ENCODE measurements at places on chromosomes 4 and X. TPM values are rescaled to one million over a fixed set of nuclear protein-coding genes. Genes with fewer than 3 reads are reported as not detected.

DNA sequence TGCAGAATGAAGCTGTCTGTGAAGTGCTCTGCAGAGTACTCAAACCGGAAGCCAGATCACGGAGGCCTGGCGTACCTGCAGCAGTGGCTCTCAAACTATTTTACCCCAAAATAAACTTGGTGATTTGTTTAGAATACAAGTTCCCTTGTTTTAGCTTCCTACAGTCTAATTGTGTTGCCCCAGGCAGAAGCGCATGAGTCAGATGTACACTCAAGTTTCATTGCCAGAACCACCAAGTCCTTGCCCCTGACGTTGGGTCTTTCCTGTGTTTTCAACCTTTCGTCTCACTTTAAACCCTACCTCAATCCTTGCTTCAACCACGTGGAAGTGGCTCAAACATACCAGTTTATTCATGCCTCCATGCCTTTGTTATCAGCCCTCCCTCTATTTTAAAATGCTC lies 66.2 kb upstream of the SLC7A11 start:
- H3K4me1 ChIP-seq = peaks cover 17% of the 10 kb centered on the region
- no peak for DNase-seq
- H3K36me3 ChIP-seq = no peaks in the 10 kb centered on the region
- no peak overlapping the region for H3K4me3 ChIP-seq

- no peak for DNase-seq
- H3K36me3 ChIP-seq = no peaks in the 10 kb centered on the region
- no peak overlapping the region for H3K27ac ChIP-seq
- no peaks in the 10 kb centered on the region for H3K27me3 ChIP-seq
These were observed 99.3 kb downstream of the ANXA5 start for GRCh38 chr4:121597346-121597934.

DNA sequence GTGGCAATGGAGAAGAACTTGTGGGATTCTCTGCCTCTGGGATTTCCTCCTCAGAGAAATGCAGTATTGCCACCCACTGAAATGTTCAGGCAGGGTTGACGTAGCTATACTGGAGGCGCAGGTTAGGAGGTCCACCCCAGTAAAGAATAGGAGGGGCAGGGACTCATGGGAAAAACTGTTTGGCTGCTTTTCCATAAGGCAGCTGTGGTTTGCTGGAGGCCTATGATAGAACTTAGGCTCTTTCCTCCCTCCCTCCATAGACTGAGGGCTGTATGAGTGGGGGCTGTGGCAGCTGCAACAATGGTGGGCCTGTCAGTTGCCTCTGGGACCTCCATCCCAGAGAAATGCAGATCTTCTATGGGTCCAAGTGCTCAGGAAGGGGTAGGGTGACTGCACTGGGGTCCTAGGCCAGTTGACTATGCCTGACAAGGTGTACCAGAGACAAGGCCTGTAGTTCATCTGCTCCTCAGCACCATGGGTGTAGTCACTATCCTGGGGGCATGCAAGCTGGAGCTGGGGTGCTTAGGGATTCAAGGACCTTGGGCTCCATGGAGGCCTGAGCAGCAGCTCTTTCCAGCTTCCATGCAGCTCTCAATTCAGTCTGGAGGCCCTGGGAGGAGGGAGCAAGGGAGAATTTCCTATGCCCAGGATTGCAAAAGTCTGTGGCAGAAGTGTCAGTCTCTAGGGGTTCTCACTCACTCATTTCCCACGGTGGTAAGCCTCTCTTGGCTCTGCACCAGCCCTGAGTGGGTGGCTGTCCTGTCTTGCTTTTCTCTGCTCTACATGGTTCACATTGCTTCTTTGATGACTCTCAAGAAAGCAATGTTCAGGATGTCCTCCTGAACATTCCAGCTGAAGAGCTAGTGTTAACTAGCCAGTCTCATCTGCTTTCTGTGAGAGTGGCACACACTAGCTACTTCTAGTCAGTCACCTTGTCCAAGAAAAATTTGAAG lies 353.0 kb downstream of the IDS start:
- H3K4me3 ChIP-seq = no peak overlapping the region
- H3K27ac ChIP-seq = no peak overlapping the region
- no peaks in the 10 kb centered on the region for H3K36me3 ChIP-seq
- no peak for DNase-seq
- no peaks in the 10 kb centered on the region for H3K4me1 ChIP-seq
- H3K27me3 ChIP-seq = no peaks in the 10 kb centered on the region

DNA sequence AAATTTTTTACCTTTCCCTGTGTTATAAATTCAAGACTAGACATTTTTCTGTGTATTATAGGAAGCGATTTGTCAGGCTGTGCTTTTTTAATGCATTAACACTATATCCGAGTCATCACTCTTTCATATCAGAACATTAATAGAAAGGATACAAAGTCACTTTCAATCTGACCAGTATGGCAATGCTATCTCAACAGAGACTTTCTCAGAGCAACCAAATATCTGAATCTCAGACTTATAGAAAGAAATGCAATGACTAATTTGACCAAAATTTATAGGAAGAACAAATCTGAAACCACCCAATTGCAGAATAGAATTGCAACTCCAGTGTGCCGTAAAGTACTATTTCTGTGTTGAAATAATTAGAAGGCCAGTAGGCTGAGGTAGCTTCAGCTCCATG lies 473 bp upstream of the TKTL2 start:
- H3K36me3 ChIP-seq = no peaks in the 10 kb centered on the region
- no peak overlapping the region for H3K4me3 ChIP-seq
- H3K27ac ChIP-seq = no peak overlapping the region
- H3K4me1 ChIP-seq = no peaks in the 10 kb centered on the region
- DNase-seq = no peak

Gene UGT2B7
- not detected for total RNA-seq

- H3K4me1 ChIP-seq = peaks cover 5% of the 10 kb centered on the region
- no peak for DNase-seq
- H3K27ac ChIP-seq = no peak overlapping the region
- H3K27me3 ChIP-seq = no peaks in the 10 kb centered on the region
These were observed 102.4 kb downstream of the GPR143 start for GRCh38 chrX:9663216-9663615.

Gene C4orf17
- total RNA-seq = not detected

DNA sequence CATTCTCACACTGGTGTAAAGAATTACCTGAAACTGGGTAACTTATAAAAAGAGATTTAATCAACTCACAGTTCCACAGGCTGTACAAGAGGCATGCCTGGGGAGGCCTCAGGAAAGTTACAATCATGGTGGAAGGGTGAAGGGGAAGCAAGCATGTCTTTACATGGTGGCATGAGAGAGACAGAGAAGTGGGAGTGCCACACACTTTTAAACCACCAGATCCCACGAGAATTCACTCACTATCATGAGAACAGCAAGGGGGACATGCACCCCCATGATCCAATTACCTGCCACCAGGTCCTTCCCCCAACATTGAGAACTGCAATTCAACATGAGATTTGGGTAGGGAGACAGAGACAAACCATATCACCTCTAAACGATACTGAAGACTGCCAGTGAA lies 23.0 kb downstream of the EPGN start:
- no peak overlapping the region for H3K4me3 ChIP-seq
- no peak for DNase-seq
- H3K36me3 ChIP-seq = no peaks in the 10 kb centered on the region
- peaks cover 17% of the 10 kb centered on the region for H3K4me1 ChIP-seq
- H3K27ac ChIP-seq = no peak overlapping the region

- H3K36me3 ChIP-seq = no peaks in the 10 kb centered on the region
- H3K4me1 ChIP-seq = peaks cover 12% of the 10 kb centered on the region
- no peak overlapping the region for H3K4me3 ChIP-seq
These were observed 1420.5 kb downstream of the PCDH7 start for GRCh38 chr4:32140636-32141035.

- H3K36me3 ChIP-seq = peaks cover 5% of the 10 kb centered on the region
- H3K4me3 ChIP-seq = no peak overlapping the region
- H3K4me1 ChIP-seq = no peaks in the 10 kb centered on the region
These were observed 1411.2 kb downstream of the RAPGEF2 start for GRCh38 chr4:160514126-160514525.

GRCh38 chrX:53133400-53133799 lies 39.5 kb downstream of the KANTR start:
- no peak overlapping the region for H3K4me3 ChIP-seq
- H3K27me3 ChIP-seq = no peaks in the 10 kb centered on the region
- no peak for DNase-seq
- no peaks in the 10 kb centered on the region for H3K36me3 ChIP-seq
- no peak overlapping the region for H3K27ac ChIP-seq

GRCh38 chr4:3262208-3263052 lies 13.5 kb downstream of the MSANTD1 start:
- H3K27me3 ChIP-seq = no peaks in the 10 kb centered on the region
- DNase-seq = peak; percentile 8
- no peaks in the 10 kb centered on the region for H3K4me1 ChIP-seq
- H3K4me3 ChIP-seq = no peak overlapping the region
- no peak overlapping the region for H3K27ac ChIP-seq
- H3K36me3 ChIP-seq = no peaks in the 10 kb centered on the region

DNA sequence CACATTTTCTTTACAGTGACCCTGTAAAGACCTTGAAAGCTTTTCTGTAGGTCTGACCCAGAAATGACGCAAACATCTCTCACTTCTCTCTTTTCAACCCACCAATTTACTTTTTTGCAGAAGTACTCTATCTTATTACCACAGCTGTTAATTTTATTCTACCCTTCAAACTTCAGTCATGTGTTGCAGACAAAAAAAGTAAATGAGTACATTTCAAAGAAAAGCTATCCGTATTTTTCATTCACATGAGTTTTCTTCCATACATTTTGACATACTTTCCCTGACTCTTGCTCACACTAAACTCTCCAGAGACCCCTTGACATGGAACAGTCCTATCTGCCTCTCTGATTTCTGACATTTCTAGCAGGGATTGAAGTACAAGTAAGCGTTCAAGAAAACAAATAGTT lies 51.7 kb downstream of the SLC7A11 start:
- H3K4me1 ChIP-seq = peaks cover 20% of the 10 kb centered on the region
- H3K36me3 ChIP-seq = no peaks in the 10 kb centered on the region
- H3K27ac ChIP-seq = no peak overlapping the region
- H3K4me3 ChIP-seq = no peak overlapping the region
- DNase-seq = no peak

GRCh38 chrX:13499736-13500135 lies 69.7 kb upstream of the EGFL6 start:
- no peak for DNase-seq
- H3K4me3 ChIP-seq = no peak overlapping the region
- H3K4me1 ChIP-seq = no peaks in the 10 kb centered on the region

- H3K4me1 ChIP-seq = peaks cover 29% of the 10 kb centered on the region
- peak overlapping the region; percentile 59 for H3K4me3 ChIP-seq
- peaks cover 10% of the 10 kb centered on the region for H3K27me3 ChIP-seq
These were observed 84.4 kb downstream of the EFNB1 start for GRCh38 chrX:68913249-68913547.

Gene ZNF157
- total RNA-seq = 1.7 TPM

Gene XAGE2
- total RNA-seq = not detected

Gene USP17L11
- not detected for total RNA-seq

GRCh38 chrX:49309401-49309981 lies 6.0 kb downstream of the GAGE10 start:
- peak overlapping the region; percentile 78 for H3K27ac ChIP-seq
- peaks cover 45% of the 10 kb centered on the region for H3K4me1 ChIP-seq
- no peaks in the 10 kb centered on the region for H3K27me3 ChIP-seq
- no peak for DNase-seq

GRCh38 chrX:25154168-25154567 lies 138.4 kb upstream of the ARX start:
- H3K4me3 ChIP-seq = no peak overlapping the region
- no peaks in the 10 kb centered on the region for H3K36me3 ChIP-seq
- no peak overlapping the region for H3K27ac ChIP-seq

GRCh38 chr4:184346682-184347081 lies 127.7 kb downstream of the IRF2 start:
- no peak for DNase-seq
- H3K4me3 ChIP-seq = no peak overlapping the region
- H3K27me3 ChIP-seq = peaks cover 3% of the 10 kb centered on the region
- H3K27ac ChIP-seq = peak overlapping the region; percentile 99
- peaks cover 46% of the 10 kb centered on the region for H3K4me1 ChIP-seq

Gene FRMD7
- total RNA-seq = not detected

Gene NLGN4X
- 66.9 TPM for total RNA-seq

Gene NHS
- total RNA-seq = 4.5 TPM

DNA sequence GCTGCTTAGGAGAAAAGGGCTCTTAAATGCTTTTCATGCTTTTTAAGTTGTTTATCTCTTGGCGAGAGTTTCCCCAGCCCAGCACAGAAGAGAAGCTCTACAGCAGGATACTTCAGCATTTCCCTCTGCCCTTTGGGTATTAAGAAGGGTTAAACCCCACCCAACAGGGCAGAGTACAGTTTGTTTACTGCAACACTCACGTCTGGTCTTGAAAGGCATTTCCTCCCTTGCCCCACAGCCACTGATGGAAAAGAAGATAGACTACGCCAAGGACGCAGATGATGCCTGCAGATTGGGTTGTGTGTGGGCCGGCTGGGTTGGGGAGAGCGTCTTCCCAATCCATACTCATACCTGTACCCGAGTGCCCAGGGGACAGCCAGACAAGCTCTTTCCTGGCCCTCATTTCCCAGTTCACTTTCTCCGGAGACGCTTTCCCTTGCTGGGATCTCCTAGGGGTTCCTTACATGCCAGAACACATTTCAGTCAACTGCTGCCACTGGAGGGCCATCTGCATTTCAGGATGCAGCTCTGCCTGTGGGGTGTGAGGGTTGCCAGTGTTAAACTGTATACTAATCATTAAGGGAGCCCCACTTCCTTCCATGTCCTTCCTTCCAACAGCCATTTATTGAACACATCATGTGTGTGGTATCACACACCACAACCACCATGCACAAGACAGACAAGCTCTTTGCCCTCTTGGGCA lies 96.5 kb upstream of the DHX15 start:
- peaks cover 5% of the 10 kb centered on the region for H3K27me3 ChIP-seq
- H3K36me3 ChIP-seq = peaks cover 13% of the 10 kb centered on the region
- H3K27ac ChIP-seq = no peak overlapping the region
- no peak overlapping the region for H3K4me3 ChIP-seq

Gene FAM47A
- total RNA-seq = not detected

DNA sequence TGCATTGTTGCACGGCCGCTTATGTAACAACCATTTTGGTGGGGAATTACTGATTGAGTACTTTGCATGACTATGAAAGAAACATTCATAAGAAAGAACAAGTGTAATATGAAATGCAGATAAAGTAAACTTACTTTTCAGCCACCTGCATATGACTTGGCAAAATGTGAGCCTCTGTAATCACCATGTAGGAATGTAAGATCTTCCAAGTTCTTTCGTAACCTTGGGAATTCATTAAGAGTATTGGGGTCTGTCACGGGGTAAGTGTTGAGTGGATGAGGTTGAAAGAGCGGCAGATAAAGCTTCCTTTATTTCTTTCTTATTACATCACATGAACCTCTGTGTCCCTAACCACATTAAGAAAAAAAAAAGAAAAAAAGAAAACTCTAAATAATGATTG lies 348.5 kb upstream of the NR3C2 start:
- H3K4me3 ChIP-seq = no peak overlapping the region
- DNase-seq = no peak
- no peak overlapping the region for H3K27ac ChIP-seq
- peaks cover 33% of the 10 kb centered on the region for H3K4me1 ChIP-seq
- no peaks in the 10 kb centered on the region for H3K27me3 ChIP-seq

GRCh38 chr4:174663216-174663615 lies 140.9 kb upstream of the HPGD start:
- no peaks in the 10 kb centered on the region for H3K27me3 ChIP-seq
- peaks cover 8% of the 10 kb centered on the region for H3K4me1 ChIP-seq
- no peak overlapping the region for H3K4me3 ChIP-seq
- H3K27ac ChIP-seq = no peak overlapping the region
- H3K36me3 ChIP-seq = peaks cover 2% of the 10 kb centered on the region

Gene SASH3
- total RNA-seq = 0.57 TPM

Gene GAR1
- total RNA-seq = 32.3 TPM

- no peak for DNase-seq
- peaks cover 11% of the 10 kb centered on the region for H3K36me3 ChIP-seq
- no peak overlapping the region for H3K4me3 ChIP-seq
- H3K4me1 ChIP-seq = peaks cover 42% of the 10 kb centered on the region
- no peak overlapping the region for H3K27ac ChIP-seq
These were observed 46.9 kb downstream of the TMEM131L start for GRCh38 chr4:153512952-153513500.

Data from WTC11 (cell line).